Endodermal cell (in vitro differentiated cells): ENCODE measurements at places on chromosomes 7 and 10.

DNA sequence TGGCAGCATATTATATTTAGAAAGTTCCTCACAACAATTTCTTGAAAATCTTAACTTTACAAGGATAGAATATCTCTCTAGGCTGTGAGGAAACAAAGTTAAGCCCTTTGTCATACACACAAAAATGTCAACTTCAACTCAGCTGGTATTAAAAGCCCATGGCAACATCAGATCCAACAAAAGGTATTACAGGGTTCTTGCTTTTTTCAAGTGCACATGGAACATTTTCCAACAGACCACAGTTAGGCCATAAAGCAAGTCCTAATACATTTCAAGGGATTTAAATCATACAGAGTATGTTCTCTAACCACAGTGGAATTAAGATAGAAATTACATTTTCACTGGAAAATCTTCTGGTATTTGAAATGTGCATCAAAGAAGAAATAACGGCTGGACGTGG, 71.9 kb upstream of the OIT3 start:
- no peak for DNase-seq

DNA sequence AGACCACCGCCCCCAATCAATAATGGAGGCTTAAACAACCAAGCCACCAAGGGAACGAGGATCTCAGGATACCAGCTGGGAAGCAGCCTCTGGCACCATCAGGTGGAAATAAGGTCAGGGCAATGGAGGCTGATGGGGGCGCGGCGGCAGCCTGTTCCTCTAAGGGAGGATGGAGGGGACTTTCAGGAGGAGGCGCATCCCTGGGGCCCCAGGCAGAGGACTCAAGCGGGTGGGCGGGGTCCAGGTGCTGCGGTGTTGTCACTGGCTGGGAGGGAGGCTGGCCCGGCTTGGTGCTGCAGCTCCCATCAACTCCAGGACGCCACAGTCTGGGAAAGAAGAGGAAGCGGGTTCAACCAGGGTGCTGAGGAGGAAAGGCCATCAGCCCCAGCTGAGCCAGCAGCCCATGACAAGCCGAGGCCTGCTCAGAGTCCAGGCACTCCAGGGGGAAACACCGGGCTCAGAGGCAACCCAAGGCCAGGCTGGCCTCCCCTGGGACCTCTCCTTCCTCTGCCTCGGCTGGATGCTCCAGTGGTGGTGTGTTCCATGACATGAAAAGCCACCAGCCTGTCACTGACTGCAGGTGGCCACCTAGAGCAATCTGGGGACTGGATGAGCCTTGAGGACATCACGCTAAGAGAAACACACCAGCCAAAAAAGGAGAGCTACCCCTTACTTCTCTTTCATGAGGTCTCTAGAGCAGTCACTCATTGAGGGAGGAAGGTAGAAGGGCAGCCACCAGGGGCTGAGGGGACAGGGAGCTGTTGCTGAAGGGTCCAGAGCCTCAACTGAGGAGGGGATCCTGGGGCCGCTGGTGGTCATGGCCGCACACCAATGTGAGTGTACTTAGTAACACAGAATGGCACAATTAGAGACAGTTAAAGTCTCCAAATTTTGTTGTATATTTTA, 4.6 kb downstream of the GIGYF1 start:
- no peak for DNase-seq

DNA sequence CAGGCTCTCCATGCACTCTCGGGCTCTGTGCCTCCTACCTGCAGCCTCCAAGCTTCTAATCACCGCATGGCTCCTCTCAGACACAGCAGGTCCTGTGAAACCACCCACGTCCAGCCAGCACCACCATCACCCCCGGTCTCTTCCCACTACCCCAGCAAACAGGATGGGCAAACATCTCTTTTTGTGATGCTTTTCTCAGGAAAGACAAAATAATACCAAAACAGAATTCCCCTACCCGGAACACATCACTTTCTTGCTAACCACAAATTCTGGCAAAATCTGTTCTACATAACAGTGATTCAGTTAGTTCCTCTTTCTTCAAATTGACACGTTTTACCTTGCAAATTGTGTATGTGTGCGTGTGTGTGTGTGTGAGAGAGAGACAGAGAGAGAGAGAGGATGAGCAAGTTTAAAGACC, 6.5 kb downstream of the SNX8 start:
- DNase-seq: no peak

GRCh38 chr7:55592492-55592891, 20.2 kb upstream of the VOPP1 start:
- DNase-seq: no peak

DNA sequence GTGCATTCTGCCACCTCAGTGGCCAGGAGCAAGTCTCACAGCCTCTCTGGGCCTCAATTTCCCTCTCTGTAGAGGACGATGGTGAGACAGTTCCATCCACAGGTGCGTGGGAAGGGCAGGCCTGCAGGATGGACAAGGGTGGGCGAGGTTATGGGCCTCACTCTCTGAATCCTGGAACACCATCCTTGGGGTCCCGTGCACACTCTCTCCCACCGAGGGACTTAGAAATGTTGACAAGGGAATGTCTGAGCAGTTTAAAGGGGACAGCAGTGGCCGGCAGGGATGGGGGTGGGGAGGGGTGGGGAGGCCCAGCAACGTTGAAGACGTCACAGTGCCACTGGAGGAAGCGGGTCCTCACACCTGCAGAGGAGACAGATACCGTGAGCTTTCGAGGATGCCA, 111.5 kb downstream of the FOXL3 start:
- no peak for DNase-seq

- DNase-seq: no peak
Measured at GRCh38 chr7:127873151-127873550, 158.1 kb downstream of the LRRC4 start.

GRCh38 chr7:42876182-42877068, 35.4 kb downstream of the C7orf25 start:
- DNase-seq: peak; percentile 87

DNA sequence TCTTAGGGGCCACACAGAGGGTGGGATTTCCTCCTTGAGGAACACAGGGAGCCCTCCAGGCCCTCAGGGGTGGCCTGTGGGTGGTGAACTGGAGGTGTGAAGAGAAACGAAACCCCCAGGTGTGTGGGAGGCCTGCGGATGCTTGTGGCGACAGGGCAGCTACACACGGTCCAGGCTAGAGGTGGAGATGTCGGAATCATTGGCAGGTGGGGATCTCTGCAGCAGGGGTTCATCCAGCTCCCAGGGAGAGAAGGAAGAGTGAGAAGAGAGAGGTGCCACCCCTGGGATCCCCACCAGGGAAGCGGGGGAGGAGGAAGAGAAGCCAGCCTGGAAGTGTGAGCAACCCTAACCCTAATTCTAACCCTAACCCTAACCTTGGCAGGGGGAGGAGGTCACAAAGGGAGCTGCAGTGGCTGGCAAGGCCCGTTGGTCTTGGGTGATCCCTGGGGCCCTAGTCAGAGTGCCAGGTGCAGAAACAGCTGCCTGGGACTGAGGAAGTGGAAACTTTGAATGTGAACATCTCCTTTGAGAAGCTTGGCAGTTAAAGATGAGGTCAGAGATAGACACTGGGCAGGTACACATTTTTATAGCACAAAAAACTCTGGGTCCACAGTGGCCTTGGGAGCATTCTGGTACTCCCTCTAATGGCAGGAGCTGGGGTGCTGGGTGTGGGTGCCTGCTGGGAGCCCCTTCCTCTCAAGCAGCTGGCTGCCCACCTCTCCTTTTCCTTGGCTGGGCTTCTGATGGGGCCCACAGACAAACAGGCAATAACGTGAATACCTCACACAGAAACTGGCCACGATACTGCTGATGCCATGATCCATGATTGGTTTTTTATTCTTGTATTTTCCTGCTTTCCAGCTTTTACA, 6.8 kb upstream of the AEBP1 start:
- no peak for DNase-seq

- peak; percentile 78 for DNase-seq
Measured at GRCh38 chr7:155377838-155378579, 79.9 kb upstream of the EN2 start.

DNA sequence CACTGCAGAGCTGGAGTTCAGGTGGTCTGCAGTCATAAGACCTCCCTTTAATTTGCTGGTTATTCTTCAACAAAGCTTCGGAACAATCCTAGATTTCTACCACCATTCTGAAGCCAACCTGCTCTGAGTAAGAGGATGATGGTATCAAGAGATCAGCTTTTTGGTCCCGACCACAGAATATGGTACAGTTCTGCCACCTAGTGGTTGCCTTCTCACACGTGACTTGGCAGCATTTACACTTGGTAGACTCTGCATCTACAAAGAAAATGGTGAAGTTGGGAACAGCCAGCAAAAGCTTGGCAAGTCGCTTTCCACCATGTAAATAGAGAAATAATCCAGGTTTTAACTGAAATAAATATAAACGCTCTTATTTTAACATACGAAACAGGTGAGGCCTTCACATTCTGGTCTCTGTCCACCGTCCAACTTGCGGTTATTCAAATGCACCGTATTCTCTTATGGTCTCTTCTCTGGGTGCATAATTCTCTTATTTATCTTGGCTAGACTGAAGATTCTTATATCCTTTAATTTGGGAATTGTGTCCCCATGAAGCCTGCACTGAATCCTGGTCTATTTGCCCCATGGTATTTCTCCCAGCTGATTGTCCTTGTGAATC, 173.9 kb upstream of the GRM3 start:
- DNase-seq: peak; percentile 93

GRCh38 chr10:110115784-110116520, 91.5 kb upstream of the MXI1 start:
- DNase-seq: no peak

GRCh38 chr7:31442626-31443025, 71.3 kb upstream of the ITPRID1 start:
- no peak for DNase-seq

- DNase-seq: no peak
Measured at GRCh38 chr7:80063834-80064233, 70.8 kb upstream of the GNAI1 start.

DNA sequence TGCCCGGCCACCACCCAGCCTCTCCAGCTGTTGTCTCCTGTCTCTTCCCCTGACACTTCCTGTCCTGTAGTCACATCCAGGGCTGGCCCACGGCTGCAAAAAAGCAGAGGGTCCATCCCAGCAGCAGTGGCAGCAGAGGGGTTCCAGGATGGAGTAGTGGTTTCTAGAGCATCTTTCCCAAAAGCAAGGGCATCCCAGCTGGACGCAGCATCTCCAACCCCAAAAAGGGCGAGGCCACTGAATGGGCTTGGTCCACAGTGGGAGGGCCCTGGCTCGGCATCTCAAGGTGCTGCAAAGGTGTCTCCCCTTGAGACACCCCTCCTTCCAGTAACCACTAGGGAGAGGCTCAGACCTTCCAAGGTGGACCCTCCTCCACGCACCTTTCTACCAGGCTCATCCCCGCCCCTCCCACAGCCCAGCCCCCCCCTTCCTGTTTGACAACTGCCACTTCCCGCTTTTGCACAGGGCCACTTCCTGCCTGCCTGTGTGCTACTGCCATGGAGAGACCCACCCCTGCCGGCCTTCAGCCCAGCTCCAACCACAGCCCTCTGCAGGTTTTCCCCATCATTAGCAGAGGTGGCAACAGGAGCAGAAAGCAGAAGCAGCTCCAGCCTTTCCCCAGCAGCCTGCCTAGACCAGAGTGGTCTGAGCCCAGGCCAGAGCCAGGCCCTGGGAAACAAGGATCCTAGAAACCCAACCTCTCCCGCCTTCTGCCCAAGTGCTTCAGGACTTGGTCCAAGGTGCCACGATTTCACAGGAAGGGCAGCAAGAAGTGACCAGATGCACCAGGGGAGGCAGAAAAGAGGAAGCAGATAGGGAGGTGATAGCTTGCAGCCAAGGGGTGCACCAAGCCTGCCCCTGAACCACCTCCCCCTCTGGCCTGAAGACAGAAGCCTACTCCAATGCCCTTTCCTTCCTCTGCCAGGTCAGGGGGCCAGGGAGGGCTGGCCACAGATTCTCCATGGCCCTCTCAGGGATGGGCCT, 8.6 kb downstream of the CAMK2G start:
- DNase-seq: no peak

GRCh38 chr10:129716881-129717280, 247.2 kb downstream of the EBF3 start:
- no peak for DNase-seq

DNA sequence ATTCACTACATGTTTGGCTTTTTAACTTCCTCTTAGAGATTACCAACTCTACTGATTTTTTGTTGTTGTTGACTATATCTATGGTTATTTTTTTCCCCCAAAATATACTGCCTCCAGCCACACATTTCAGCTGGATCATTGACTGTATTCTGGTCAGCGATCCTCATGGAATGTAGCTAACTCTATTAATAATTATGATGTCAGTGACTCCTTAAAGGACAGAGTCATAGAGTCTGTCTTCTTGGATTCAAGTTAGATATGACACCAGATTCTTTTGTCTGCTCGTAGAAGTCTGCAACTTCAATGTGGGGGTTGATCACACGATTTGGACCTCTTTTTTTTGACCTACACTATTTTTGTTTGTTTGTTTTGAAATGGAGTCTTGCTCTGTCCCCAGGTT, 33.2 kb downstream of the UBN2 start:
- DNase-seq: no peak

- no peak for DNase-seq
Measured at GRCh38 chr10:69911613-69912528, 110.2 kb downstream of the COL13A1 start.

GRCh38 chr7:35995334-35995733, 157.7 kb upstream of the EEPD1 start:
- no peak for DNase-seq

- DNase-seq: no peak
Measured at GRCh38 chr10:23326544-23327307, 17.9 kb downstream of the C10orf67 start.

GRCh38 chr10:131346456-131346855, 34.9 kb upstream of the TCERG1L start:
- no peak for DNase-seq

DNA sequence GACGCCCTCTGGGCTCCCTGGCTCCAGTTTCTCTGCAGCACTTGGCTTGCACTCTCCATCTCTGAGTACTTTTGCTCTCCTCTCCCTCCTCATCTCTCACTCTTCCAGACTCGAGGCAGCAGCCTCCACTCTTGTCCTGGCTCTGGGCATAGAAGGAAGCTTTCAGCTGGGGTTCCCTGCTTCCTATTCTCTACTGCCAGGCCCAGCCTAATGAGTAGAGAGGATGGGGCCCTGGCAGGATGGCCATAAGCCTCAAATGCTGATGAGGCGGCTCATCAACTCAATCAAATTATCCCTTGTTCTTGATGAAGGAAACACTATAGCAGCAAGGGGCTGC, 55.8 kb downstream of the NEURL1 start:
- peak; percentile 36 for DNase-seq

DNA sequence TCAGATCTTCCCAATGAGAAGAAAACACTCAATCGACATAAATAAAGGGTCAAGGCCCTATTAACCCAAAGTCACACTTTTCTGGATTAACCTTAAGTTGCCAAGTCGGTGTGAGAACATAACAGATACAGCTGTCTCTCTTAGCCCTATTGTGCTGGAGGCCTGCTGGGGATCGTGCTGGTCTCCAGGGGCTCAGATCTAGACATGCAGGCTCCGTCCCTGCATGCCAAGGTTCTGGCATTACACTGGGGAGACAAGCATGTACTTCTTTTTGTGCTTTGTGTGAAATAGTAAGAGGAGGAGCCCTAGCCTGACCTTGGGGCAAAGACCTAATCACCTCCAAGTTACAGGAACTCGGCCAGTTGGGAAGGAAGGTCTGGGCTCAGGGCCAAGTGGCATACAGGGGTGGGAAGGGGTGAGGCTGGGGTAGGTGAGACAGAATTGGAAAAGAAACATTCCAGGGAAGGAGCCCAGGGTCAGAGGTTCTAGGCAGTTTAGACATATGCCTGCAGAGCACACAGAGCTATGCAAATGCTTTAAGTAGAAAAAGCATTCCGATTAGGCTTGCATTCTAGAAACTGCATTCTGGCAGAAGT, 216.4 kb downstream of the HECW1 start:
- no peak for DNase-seq
